Ecto neural progenitor cell (in vitro differentiated cells): ENCODE measurements at places on chromosomes 2 and 18.
A peak's percentile ranks its signal among the peaks of the same experiment; 100 is the strongest.

- DNase-seq, result no peak
Observed at GRCh38 chr2:68908392-68908970, 37.3 kb upstream of the BMP10 start.

DNA sequence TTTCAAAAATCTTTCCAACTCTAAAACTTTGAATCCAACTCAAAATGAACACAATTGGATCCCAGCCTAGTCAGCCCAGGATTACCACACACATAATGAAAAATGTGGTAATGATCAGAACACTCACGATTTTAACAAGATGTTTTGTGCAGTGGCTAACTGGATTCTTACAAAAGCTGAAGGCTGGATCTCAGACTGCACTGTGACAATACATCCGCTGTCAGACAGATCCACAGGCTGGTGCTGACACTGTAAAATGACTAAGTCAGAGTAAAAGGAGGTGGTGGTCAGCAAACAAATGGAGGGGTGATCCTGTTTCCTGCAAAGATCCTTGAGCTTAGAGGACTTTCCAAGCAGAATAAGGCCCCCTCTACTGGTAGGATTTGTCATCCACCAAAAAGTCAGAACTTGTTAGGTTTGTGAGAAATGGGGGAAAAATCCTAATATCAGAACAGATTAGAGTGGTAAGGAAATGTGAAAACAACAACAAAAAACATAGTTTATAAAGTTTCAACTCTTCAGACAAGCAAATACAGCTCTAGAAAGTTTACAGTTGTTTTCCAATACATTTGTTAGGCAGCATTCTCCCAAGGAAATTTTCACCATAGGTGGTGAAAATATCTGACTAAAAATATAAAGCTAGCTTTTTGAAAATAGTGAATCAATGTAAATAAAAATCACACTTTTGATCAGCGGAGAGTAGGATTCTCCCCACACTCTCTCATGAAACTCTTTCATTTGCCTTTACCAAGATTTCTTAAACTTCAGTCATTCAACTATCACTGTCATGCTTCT lies 211.9 kb downstream of the AGPS start:
- no peak for DNase-seq

DNA sequence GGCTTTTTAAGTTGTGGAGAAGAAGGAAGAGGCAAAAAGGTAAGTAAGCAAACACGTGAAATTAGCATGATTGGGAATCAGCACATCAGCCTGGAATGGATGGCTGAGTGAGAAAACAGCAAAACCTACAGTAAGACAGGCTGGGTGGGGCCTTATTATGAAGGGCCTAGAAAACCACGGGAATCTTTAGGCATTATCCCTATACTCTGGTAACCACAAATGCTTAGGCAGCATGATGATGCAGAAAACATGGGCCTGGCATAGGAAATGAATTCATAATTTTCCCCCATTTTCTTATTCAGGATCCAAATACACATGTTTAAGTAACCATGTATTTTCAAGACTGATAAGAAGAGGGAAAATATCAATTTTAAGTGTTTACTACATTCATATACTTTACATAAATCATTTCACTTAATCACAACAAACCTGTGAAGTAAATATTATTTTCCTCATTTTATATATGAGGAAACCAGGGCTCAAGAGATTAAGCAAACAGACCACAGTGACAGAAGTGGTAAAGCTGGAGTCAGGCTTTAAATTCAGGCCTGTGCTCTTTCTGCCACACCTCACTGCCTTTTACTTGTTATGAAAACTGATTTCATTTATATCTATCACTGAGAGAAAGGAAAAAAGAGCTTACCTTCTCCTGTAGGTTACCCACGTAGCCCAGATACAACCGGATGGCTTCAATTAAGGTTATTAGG lies 4.0 kb downstream of the TMEM17 start:
- no peak for DNase-seq

GRCh38 chr2:1715184-1716013 lies 28.9 kb downstream of the PXDN start:
- peak; percentile 30 for DNase-seq
